ENCODE measurements at places on chromosomes 2 and 18.
A peak's percentile ranks its signal among the peaks of the same experiment; 100 is the strongest.

DNA sequence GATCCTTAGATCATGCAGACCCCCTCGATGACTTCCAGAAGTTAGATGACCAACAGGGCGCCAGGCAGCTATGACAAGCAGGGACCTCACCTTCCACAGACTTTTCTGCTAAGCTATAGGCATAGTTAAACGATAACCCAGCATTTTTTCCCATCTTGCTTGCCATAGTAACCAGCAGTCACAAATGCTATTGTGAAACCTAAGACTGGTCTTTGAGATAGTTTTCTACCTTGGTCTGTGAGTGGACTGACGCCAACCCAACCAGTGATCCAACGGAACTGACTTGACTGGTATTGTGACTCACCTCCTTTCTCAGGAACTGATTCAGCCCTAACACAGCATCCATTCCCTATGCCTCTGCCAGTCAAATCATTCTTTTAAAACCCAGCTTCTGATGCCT is 361.2 kb downstream of the LRRTM4 start:
- no peak for DNase-seq

- no peak for DNase-seq
Measured at GRCh38 chr2:157559061-157559460, 69.6 kb downstream of the ACVR1C start.

DNA sequence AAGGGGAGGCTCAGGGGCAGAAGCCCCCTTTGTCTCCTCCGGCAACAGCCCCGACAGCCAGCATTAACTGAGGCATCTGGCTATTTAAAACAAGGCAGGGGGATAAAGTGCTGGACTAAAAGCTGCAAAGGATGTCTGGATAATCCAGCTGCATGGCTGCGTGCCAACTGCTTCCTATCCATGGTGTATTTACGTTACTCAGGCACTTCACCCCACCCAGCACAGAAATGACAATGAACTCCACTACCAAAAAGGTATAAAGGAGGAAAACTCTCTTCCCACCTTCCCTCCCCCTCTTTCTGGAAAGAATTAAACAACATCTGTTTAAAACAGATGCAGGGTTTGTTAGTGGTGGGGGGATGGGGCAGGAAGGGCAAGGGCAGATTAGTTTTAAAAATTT is 82.5 kb downstream of the SPRED2 start:
- no peak for DNase-seq

DNA sequence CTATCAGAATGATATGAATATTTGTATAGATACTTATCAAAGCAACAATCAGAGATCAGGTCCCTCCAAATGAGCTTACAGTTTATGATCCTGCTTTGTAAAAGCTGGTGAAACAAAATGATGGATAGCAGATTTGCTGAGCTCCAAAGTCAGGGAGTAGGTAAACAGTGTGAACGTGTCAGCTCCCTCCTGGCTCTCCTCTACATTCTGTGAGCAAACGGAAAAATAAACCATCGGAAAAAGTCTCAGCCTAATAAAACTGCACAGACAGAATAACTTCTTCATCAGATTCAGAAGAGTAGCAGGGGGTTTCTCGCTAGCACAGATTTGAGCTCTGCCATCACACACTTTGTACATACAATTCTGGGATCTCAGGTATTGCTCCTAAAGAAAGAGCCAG is 51.3 kb downstream of the BCL11A start:
- no peak for DNase-seq

DNA sequence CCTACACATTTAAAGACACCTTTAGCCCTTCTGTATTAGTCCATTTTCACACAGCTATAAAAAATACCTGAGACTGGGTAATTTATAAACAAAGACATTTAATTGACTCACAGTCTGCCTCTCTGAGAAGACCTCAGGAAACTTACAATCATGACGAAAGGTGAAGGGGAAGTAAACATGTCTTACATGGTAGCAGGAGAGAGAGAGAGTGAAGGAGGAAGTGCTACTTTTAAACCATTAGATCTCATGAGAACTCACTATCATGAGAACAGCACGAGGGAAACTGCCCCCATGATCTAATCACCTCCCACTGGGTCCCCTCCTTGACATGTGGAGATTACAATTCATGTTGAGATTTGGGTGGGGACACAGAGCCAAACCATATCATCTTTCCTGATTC is 946.6 kb downstream of the SLC4A3 start:
- no peak for DNase-seq

DNA sequence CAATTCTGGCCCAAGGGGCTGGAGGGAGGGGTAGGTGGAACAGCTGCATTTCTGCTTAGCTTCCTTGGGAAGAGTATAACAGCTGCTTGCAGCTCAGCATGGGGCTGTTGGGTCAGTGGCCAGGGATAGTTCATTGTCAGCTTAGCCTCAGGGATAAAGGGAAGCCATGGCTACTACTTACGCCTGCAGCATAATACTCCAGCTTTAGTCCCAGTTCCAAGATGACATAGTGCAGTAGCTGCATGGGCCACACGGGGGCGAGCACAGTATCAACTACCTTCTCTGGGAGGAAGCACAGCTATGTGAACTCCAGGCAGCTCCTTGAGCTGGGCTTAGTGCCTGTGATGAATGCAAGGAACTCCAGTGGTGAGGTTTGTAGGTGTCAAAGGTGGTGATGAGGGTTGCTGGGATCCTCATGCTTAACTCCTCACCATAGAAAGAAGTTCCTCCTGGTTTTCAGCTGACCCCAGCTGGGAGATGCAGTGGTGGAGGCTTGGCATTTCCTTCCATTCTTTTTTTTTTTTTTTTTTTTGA is 35.4 kb upstream of the RHOB start:
- DNase-seq, result peak; percentile 72

- no peak for DNase-seq
Measured at GRCh38 chr2:145835665-145836064, 1315.7 kb upstream of the ZEB2 start.

DNA sequence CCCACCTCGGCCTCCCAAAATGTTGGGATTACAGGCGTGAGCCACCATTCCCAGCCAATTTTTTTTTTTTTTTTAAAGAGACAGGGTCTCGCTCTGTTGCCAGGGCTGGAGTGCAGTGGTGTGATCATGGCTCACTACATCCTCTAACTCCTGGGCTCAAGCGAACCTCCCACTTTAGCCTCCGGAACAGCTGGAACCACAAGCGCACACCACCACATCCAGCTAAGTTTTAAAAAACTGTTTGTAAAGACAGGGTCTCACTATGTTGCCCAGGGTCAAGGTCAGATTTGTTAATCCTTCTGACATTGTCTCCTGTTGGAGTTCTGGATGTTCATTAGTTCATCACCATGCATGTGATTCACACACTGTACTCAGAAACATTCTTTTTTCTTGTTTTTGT is 149.9 kb downstream of the TGIF1 start:
- DNase-seq, result no peak

DNA sequence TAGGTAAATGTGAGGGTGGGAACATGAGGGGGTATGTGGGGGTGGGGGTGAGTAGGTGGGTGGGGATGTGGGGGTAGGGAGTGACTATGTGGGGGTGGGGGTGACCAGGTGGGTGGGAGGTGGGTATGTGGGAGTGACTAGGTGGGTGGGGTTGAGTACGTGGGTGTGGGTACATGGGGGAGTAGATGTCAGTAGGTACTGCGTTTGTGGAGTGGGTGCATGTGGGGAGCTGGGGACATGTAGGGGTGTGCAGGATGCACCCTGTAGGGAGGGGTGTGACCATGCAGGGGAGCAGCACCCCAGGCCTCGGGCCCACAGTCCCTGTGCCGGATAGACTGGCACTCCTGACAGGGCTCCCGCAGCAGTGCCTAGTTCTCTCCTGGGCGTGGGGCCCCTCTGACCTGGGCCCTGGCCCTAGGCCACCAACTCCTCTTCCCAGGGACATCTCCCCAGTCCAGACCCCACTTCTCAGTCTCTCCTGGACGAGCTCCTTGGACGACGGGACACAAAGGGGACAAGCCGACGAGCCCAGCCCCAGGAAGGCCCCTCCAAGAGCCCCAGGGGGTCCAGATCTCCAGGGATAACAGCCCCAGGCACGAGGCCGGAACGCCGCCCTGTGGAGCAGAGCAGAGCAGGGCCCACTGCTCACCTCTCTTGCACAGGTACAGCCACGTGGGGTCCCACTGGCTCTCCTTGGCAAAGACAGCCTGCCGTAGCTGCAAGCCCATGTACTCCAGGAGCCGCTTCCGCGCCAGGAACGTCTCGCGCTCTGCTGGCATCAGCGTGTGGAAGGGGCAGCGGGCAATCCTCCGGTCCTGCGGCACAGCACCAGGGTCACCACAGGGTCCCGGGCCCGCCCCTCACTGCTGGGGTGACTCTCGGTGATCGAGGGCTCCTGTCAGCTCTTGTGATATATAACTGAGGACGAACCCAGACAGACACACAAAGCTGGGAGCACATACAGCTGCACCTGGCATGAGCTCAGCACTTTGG is 58.2 kb downstream of the ANKMY1 start:
- DNase-seq, result no peak

- DNase-seq, result no peak
Measured at GRCh38 chr18:48030616-48031480, 100.4 kb upstream of the SMAD2 start.

- DNase-seq, result no peak
Measured at GRCh38 chr2:204441316-204441715, 104.0 kb upstream of the PARD3B start.

GRCh38 chr18:48609820-48610815 is 71.3 kb downstream of the CTIF start:
- no peak for DNase-seq

DNA sequence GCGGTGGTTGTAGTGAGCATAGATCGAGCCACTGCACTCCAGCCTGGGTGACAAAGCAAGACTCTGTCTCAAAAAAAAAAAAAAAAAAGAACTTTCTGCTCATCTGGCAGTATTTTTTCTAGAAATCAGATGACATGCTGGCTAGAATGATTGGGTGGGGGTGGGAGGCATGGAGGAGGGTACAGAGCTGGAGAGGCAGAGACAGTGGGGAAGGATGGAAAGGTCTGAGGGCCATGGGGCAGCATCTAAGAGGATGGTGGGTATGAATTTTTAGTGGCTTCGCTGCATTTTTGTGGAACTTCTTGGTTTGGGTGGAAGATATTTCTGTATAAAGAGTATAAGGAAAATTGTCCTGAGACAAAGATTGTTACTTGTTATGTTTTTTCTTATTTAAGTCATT is 23.3 kb downstream of the ARMC9 start:
- no peak for DNase-seq

DNA sequence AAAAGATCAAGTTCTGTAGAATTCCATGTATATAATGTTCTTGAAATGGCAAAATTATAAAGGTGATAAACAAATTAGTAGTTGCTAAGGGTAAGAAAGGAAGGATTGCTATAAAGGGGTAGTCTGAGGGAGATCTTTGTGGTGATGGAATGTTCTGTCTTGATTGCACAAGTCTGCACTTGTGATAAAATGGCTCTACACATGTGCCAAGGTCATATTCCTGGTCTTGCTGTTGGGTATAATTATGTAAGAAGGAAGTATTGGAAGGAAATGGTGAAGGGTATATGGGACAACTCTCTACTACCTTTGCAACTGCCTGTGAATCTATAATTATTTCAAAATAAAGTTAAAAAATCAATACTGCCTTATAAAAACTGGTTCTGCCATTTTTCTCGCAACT is 15.3 kb downstream of the SGPP2 start:
- no peak for DNase-seq

DNA sequence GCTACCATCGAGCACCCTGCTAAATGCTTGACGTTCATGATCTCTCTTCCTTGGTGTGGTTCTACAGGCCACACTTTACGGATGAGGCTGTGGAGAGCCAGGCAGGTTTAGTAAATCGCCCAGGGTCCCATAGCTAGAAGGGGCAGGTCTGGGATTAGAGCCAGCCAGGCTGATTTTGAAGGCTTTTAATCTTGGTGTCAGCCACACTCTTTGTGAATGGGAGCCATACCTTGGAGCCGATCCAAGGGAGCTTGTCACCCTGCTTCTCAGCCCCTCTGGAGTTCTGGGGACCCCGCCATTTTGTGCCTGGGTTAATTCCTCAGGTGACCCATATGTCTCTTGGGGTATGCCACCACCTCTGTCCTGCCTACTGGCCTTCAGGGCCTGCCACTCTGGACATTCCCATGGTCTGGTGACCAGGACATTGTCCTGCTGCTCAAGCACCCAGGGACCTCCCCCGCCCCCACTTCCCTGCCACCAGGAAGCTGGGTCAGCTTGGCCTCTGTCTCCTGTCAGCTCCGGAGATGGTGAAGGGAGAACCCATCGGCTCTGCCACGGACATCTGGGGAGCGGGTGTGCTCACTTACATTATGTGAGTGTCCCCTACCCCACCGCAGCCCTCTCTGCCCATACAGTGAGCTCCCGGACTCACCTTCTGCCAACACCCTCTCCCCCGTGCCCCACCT is 7.3 kb upstream of the GMPPA start:
- DNase-seq, result no peak

DNA sequence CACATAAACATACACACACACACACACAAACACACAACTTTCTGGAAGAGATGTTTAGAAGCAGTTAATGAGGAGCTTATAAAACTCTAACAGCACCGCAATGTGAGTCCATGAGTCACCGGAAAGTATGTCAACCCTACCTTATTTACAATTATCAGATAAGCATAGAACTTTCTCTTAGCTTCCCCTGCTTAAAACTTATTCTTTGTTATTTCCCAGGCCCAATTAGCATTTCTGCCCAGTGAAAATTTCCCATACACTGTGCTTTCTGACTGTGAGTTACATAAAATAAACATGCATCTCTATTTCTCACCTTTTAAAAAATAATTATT is 737.6 kb downstream of the LRP1B start:
- no peak for DNase-seq

DNA sequence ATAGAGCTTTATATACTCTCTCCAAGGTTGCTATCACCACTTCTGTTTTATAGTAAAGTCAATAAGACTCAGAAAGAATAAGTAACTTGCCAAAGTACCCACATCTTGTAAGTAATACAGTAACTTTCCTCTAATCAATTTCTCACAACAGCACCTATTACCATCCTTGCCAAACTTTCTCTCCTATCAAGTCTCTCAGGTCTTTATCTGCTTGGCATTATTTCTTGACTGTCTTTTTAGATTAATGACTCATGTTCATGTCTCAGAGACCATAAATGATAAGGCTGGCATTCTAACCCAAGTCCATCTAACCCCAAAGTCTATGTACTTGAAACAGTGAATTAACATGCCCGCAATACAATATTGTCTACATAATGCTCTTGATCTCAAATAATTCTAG is 618.0 kb upstream of the ZEB2 start:
- DNase-seq, result no peak

GRCh38 chr2:147649286-147649685 is 195.5 kb upstream of the ACVR2A start:
- no peak for DNase-seq

- DNase-seq, result no peak
Measured at GRCh38 chr18:41887100-41887499, 67.9 kb upstream of the PIK3C3 start.

GRCh38 chr2:151826737-151827157 is 1.5 kb downstream of the ARL5A start:
- no peak for DNase-seq

- DNase-seq, result no peak
Measured at GRCh38 chr2:197179744-197180498, 130.7 kb downstream of the ANKRD44 start.

DNA sequence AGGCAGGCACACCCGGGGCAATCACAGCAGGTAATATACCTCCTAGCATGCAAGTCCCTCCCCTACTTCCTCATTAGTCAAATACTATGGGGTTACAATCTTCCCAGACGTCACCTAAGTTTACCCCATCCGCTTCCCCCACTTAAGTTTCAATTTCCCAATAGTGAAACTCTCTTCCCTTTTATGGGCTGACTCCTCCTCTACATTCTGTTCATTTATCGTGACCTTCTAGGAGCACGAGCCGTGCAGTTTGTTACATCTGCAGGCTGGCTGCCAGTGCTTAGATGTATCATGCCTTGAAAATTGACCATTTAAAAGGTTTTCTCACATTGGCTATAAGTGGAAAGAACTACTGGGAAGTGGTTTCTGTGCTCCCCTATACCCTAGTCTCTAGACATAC is 1357.8 kb upstream of the CRIM1 start:
- no peak for DNase-seq
